MV-4-11 (cell line): ENCODE measurements at places on chromosomes 1 and 21.

DNA sequence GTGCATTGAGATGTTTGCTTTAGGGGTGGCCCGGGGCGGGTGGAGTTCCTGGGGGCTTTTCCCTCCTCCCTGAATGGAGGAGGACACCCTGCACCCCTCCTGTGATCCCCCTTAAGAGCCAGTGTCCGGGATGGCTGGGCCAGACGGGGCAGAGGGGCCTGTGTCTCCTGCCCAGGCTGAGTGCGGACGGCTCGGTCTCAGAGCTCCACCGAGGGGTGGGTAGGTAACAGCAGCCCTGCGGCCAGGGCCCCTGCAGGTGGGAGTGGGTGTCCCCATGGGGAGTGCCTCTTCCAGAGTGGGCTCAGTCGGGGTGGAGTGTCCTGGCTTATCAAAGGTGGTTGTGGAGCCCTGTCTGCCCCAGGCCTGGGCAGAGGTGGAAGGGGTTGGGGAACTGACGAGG lies 23.1 kb downstream of the TP73 start:
- no peak for DNase-seq

- DNase-seq = no peak
Measured at GRCh38 chr1:39147099-39148025, 57.1 kb upstream of the MACF1 start.

- peak; percentile 83 for DNase-seq
Measured at GRCh38 chr21:38797470-38797869, 8.3 kb upstream of the ETS2 start.

- no peak for DNase-seq
Measured at GRCh38 chr1:178362747-178363146, 134.0 kb downstream of the CLEC20A start.

DNA sequence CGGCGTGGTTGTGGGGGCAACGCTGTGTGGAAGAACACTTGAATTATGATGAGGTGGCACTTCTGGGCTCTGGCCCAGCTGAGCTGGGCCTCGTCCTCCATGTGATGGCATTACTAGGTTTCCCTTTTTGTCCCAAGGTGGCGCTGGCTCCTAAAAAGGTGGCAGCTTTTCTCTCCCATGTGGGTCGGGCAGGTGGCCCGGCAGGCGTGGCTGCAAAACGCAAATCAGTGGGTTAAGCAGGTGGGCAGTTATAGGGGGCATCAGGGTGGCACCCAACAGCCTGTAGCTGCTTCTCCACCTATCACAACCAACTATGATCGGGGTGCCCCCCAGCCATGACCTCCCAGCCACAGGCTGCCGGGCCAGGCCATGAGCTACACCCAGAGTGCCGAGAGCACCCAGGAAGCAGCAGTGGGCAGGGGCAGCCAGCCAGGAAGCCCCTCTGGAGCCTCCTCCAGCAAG lies 59.6 kb downstream of the KCNAB2 start:
- DNase-seq = no peak
